ENCODE measurements at places on chromosomes 11 and 22. TPM values are rescaled to one million over a fixed set of nuclear protein-coding genes. Genes with fewer than 3 reads are reported as not detected.

OR4D5 gene
- not detected for total RNA-seq

SMC1B gene
- 0.04 TPM for total RNA-seq

MMP12 gene
- not detected for total RNA-seq

TRIM48 gene
- total RNA-seq, result not detected

ACRV1 gene
- total RNA-seq, result not detected

CHRM1 gene
- total RNA-seq, result not detected

INS gene
- not detected for total RNA-seq

HSPB2 gene
- not detected for total RNA-seq

H19 gene
- total RNA-seq, result not detected

ZNF214 gene
- total RNA-seq, result 4.1 TPM

RFPL2 gene
- total RNA-seq, result not detected

KRTAP5-7 gene
- total RNA-seq, result not detected

OR51B2 gene
- total RNA-seq, result not detected

MYEOV gene
- total RNA-seq, result 2.2 TPM

F2 gene
- 0.14 TPM for total RNA-seq

MUC15 gene
- total RNA-seq, result not detected

CNGA4 gene
- not detected for total RNA-seq

YPEL4 gene
- total RNA-seq, result 0.20 TPM

CLDN5 gene
- total RNA-seq, result 360 TPM

PICK1 gene
- 12.9 TPM for total RNA-seq

UCP3 gene
- total RNA-seq, result 0.26 TPM

ZNF215 gene
- total RNA-seq, result 4.6 TPM

ASCL2 gene
- not detected for total RNA-seq

BID gene
- 65.7 TPM for total RNA-seq

SCGB1C1 gene
- total RNA-seq, result not detected

NPAT gene
- total RNA-seq, result 16.8 TPM

ALDH3B1 gene
- 0.74 TPM for total RNA-seq

OVOL1 gene
- total RNA-seq, result not detected

GLYATL1 gene
- total RNA-seq, result not detected

ANKK1 gene
- total RNA-seq, result 0.07 TPM

DMC1 gene
- 2.2 TPM for total RNA-seq

EMSY gene
- total RNA-seq, result 12.3 TPM

UEVLD gene
- 26.5 TPM for total RNA-seq

MFRP gene
- total RNA-seq, result not detected

GAS2L1 gene
- 16.5 TPM for total RNA-seq

LRP4 gene
- 1.9 TPM for total RNA-seq

Measured in pulmonary artery endothelial cell (primary cell).